GM06990 (cell line): ENCODE measurements at places on chromosomes 5 and 9.

DNA sequence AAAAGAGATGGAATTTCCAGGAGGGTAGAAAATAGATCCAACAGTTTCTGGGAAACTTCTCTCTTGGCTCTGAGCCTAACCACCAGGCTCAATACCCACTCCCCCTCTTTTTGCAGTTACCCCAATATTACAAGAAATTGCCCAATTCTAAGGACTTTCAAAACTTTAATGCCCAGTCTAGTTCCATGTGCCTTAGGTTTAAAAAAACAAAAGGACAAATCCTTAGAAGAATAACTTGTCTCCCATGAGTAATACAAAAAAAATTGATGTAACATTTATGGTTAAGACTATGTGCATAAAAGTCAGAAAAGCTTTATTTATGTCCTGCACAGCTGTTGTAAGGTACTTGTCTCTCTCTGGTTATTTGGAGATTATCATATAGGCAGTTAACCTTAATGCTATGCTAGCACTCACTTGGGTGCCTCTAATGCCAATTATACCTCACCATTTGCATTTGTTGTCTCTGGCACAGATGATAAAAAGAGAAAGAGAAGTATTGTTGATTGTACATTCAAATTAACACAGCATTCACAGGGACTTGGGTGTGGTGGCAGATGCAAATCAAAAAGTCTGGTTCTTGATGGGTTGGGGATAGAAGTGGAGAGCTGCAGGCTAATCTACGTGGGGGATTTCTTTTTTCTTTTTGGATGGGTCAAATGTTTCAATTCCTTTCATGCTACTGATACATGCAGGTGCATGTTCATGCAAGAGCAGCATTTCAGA lies 159.4 kb downstream of the PIK3R1 start:
- DNase-seq = no peak

DNA sequence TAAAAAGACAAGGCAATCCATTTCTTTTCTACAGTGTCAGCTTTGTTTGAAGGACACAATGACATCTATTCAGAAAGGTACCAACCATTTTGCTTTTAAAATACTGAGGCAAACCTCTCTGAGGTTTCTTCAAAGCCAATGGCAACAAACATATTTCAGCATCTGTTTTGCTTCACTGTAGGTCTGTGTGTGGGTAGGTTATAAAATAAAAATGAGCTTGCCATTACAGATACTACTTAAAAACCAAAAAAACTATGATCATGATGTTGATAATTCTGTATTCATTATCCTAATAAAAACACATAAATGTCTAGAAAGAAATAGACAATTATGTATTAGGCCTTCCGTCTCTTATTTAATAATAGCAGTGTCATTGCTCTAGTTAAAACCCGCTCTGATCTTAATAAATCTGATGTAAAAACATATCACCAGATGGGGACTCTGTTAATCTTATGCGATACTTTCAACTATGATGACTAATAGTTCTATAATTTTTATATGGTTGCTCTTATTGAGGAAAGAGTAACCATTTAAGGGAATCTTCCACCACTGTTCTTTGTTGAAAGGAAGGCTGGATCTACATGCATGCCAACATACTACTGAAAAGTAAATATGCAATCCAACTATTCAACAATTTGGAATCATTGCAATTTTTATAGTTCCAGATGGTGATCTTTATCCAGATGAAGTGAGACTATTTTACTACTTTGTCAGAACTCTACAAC lies 647.2 kb downstream of the PDE4D start:
- no peak for DNase-seq

- no peak for DNase-seq
Observed at GRCh38 chr9:81833563-81834345, 94.5 kb upstream of the SPATA31D4 start.

- DNase-seq = no peak
Observed at GRCh38 chr9:34540827-34541226, 18.0 kb upstream of the ENHO start.

DNA sequence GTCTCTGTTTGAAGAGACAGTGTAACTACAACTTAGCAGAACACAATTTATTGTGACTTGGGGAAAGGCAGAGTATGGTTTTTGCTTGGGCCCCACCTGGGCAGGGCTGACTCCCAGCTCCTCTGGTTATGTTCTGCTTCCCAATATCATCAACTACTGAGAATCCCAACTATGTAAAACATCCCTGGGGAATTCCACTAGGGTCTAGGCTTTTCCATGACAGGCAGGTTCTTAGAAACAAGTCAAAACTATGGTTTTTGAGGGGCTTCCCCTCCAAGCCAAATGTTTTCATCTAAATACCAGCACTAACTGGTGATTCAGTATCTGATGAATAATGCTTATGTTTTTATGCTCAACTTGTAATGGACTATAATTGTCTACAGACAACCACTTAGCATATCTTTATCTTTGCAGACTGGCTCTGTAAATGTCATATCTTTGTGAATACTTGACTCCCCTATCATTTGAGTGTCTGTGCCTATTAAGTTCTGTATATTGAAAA lies 409.5 kb downstream of the PDE4D start:
- no peak for DNase-seq

- no peak for DNase-seq
Observed at GRCh38 chr9:27829621-27830020, 256.3 kb upstream of the C9orf72 start.
